Aorta (tissue), 5 donors: ENCODE measurements at places on chromosomes 11 and 22. TPM values are rescaled to one million over a fixed set of nuclear protein-coding genes. Genes with fewer than 3 reads are reported as not detected.

Gene SPATA19
- not detected for total RNA-seq

Gene UCP3
- 2.6 TPM for total RNA-seq

Gene MS4A12
- total RNA-seq = not detected

Gene OR8G5
- not detected for total RNA-seq

Gene PHF5A
- 22.5 TPM for total RNA-seq

Gene TNNI2
- 0.81 TPM for total RNA-seq

Gene CLTCL1
- 7.9 TPM for total RNA-seq

Gene MS4A4A
- total RNA-seq = 32.0 TPM

Gene GLYAT
- total RNA-seq = not detected

DNA sequence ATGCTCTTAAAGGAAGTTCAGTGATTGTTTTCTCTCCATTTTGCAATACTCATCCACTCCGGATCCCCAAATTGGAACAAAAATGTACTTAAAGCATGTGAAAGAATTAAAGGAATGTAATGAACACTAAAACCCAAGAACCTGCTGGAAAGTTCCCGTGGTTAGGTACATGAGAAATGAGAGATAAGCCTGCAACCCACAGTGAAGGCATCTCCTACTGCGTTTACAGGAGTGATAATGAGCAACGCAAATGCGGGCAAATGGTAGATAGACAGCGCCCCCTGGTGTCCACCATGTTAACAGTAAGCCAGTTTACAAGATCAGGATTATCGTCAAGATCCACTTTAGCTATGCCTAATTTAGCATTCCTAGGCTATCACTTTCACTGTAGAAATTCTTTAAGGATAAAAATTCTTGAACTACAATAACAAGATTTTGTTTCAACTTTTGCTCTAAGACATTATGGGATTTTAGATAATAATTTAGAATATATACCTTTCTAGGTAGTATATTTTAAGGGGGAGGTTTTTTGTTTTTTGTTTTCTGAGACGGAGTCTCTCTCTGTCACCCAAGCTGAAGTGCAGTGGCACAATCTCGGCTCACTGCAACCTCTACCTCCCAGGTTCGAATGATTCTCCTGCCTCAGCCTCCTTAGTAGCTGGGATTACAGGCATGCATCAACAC is 29.9 kb downstream of the ALG9 start:
- H3K4me3 ChIP-seq = no peak overlapping the region
- H3K27me3 ChIP-seq = no peaks in the 10 kb centered on the region
- H3K36me3 ChIP-seq = peaks cover 7% of the 10 kb centered on the region

GRCh38 chr11:103863497-103863896 is 172.9 kb upstream of the DDI1 start:
- no peak overlapping the region for H3K4me3 ChIP-seq
- no peaks in the 10 kb centered on the region for H3K36me3 ChIP-seq
- peaks cover 2% of the 10 kb centered on the region for H3K4me1 ChIP-seq
- no peak for DNase-seq
- no peak overlapping the region for H3K27ac ChIP-seq
- H3K27me3 ChIP-seq = no peaks in the 10 kb centered on the region

DNA sequence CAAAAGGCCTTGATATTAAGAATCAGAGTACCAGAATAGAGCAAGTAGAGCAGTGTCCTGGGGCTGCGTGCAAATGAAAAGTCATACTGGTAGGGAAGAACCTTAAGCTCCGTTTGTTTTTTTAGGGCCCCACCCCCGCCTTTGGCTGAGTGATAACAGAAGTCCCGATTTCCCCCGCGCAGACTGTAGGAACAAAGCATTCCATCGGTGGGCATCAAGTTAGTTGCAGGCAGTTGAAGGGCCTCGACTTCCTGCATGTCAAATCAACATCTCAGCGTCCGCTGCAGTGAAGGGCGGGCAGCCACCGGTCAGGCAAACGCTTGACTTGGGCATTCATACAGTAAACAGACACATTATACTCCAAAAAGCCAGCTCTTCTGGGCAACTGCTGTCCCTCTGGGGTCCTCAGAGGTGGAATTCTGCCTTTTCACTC is 11.7 kb downstream of the LRP4 start:
- no peak for DNase-seq
- H3K27ac ChIP-seq = no peak overlapping the region
- no peaks in the 10 kb centered on the region for H3K4me1 ChIP-seq
- no peaks in the 10 kb centered on the region for H3K36me3 ChIP-seq
- H3K4me3 ChIP-seq = no peak overlapping the region
- H3K27me3 ChIP-seq = no peaks in the 10 kb centered on the region

DNA sequence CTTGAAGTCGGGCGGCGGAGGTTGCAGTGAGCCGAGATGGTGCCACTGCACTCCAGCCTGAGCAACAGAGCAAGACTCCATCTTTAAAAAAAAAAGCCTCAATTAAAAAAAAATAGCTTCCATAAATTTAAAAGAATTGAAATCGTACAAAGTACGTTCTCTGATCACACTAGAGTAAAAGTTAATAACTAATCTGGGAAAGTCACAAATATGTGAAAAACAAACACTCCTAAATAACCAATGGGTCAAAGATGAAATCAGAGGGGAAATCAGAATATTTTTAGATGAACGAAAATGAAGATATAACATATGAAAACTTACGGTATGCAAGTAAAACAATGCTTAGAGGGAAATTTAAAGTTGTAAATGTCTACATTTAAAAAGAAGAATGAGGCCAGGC is 19.8 kb downstream of the NEFH start:
- no peaks in the 10 kb centered on the region for H3K4me1 ChIP-seq
- no peaks in the 10 kb centered on the region for H3K27me3 ChIP-seq
- no peak overlapping the region for H3K27ac ChIP-seq
- H3K36me3 ChIP-seq = peaks cover 4% of the 10 kb centered on the region
- no peak for DNase-seq
- H3K4me3 ChIP-seq = no peak overlapping the region

GRCh38 chr11:44775366-44775984 is 48.7 kb downstream of the TSPAN18 start:
- no peaks in the 10 kb centered on the region for H3K36me3 ChIP-seq
- no peaks in the 10 kb centered on the region for H3K27me3 ChIP-seq
- no peaks in the 10 kb centered on the region for H3K4me1 ChIP-seq
- no peak for DNase-seq

- no peaks in the 10 kb centered on the region for H3K27me3 ChIP-seq
- DNase-seq = no peak
- no peak within 1 kb of the TSS for H3K27ac ChIP-seq
- H3K36me3 ChIP-seq = no peaks in the 10 kb centered on the region
Observed at GRCh38 chr11:4903484-4903883, at the start of gene OR51A7. Gene OR51A7 (plus strand): TSS chr11:4903783. CDS start chr11:4907370, 3,587 bp downstream.

- no peaks in the 10 kb centered on the region for H3K4me1 ChIP-seq
- no peak overlapping the region for H3K27ac ChIP-seq
- no peak for DNase-seq
- no peaks in the 10 kb centered on the region for H3K27me3 ChIP-seq
Observed at GRCh38 chr22:23269441-23270211, 89.3 kb downstream of the BCR start.

DNA sequence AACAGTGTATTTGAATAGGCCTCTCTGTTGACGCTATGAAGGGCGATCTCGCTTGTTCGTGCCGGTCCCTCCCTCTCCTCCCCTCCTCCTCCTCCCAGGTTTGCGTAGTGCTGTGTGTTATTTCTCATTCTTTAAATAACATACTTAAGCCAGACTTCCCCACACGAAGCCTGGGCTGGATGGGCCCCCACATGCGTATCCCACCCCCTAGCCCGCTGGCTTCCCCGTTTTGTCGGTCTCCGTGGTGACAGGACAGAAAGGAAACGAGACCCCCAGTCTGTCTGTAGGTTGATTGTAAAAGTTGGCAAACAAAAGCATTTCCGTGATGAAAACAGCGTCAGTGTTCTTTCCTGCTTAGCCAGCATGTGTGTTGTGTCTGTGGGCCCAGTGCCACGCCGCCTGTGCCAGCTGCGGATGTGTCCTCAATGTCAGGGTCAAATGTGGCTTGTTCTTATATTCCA is 27.3 kb downstream of the FAM118A start:
- peak overlapping the region; percentile 19 for H3K27ac ChIP-seq
- DNase-seq = peak; percentile 91
- H3K4me3 ChIP-seq = no peak overlapping the region
- no peaks in the 10 kb centered on the region for H3K27me3 ChIP-seq

DNA sequence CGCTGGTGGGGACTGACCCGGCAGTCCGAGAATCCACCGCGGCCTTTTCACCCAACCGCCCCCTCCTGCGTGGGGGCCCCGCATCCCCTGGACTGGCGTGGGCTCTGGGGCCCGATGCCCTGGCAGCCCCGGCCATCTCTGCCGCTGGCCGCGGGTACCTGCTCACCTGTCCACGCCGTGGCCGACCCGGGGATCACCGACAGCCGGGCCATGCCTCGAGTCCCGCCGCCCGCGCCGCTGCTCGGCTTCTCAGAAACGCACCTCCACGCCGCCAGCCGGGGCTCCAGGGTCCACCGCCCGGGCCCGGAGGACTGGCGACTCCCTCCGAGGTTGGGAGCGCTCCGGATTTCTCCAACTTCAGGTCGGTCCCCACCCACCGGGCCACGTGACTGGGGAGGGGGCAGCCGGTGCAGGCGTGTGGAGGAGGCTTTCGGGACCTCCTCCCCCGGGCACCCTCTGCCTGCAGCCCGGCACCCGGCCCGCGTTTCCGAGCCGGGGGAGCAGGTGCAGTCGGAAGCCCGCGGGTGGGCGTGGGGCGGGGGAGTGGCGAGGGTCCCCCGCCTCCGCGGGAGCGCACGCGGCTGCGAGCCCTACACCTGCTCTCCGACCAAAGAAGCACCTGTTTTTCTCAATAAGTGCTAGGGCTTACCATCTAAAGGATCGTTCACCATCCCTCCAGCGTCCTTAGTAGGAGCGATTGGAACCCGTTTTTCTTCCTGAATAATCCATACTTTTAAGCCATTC is 554 bp upstream of the NRIP3 start:
- no peaks in the 10 kb centered on the region for H3K4me1 ChIP-seq
- no peak overlapping the region for H3K27ac ChIP-seq
- no peak for DNase-seq
- no peaks in the 10 kb centered on the region for H3K27me3 ChIP-seq
- H3K36me3 ChIP-seq = no peaks in the 10 kb centered on the region

DNA sequence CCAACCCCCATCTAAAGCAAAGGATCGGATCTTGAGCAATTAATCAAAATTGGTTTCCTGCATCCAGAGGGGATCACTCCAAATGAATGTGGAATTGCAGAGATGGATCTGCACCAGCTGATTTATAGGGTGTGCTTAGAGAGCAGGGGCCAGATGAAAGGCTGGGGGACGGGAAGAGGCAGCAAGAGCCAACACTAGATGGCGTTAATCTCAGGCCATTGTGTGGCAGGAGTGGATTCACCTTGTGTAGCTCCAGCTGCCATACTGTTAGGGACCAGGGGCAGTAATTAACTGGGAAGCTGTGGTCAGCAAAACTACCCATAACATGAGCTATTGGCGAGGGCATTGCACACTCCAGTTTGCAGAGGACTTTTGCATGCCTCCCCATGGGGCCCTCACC is 35.6 kb downstream of the SERPINH1 start:
- H3K27ac ChIP-seq = no peak overlapping the region
- no peaks in the 10 kb centered on the region for H3K4me1 ChIP-seq
- H3K4me3 ChIP-seq = no peak overlapping the region
- H3K27me3 ChIP-seq = no peaks in the 10 kb centered on the region
- no peak for DNase-seq

GRCh38 chr11:44711113-44711786 is 15.5 kb upstream of the TSPAN18 start:
- H3K4me1 ChIP-seq = no peaks in the 10 kb centered on the region
- no peak overlapping the region for H3K4me3 ChIP-seq
- no peaks in the 10 kb centered on the region for H3K27me3 ChIP-seq
- H3K36me3 ChIP-seq = no peaks in the 10 kb centered on the region
- DNase-seq = no peak
